ENCODE measurements at places on chromosomes 6 and 20. TPM values are rescaled to one million over a fixed set of nuclear protein-coding genes. Genes with fewer than 3 reads are reported as not detected.

BNIP5 gene
- total RNA-seq = not detected

DNA sequence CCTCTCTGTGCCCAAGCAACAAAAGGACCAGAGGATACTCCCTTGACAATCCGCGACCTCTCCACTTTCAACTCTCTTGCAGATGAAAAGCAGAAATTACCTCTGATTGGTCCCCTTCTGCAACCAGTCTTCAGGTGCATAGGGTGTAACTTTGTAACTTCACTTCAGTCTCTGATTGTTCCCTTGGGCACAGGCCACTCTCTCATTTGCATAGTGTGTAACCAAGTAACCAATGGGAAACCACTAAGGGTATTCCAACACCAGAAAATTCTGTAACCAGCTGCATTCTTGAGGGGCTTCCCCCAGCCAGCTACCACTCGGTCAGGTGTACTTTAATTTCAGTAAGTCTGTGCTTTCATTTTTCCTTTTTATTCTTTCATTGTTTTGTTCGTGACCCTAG is 4.4 kb upstream of the RAET1L start:
- H3K4me1 ChIP-seq = no peaks in the 10 kb centered on the region
- H3K27me3 ChIP-seq = peaks cover 55% of the 10 kb centered on the region
- H3K27ac ChIP-seq = no peak overlapping the region
- no peak overlapping the region for H3K4me3 ChIP-seq

DNA sequence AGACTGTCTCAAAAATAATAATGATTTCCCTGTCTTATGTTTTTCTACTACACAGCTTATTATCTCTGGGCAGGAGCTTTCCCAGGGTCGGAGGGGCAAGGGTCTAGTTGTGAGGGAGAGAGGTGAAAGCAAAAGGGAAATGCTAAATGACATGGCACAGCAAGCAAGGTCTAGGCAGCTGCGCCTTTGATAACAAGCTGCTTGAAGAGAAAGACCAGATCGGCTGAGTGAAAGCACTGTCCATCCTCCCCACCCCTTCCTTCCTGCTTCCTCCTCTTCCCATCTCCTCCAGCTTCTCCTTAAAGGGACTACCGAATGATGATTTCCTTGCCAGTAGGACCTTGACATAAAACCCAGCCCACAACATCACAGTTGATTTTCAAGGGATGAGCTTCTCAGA is 158.1 kb upstream of the AKAP12 start:
- no peaks in the 10 kb centered on the region for H3K27me3 ChIP-seq
- H3K36me3 ChIP-seq = peaks cover 17% of the 10 kb centered on the region
- DNase-seq = no peak
- peaks cover 20% of the 10 kb centered on the region for H3K4me1 ChIP-seq

UST gene
- total RNA-seq = 5.5 TPM

DNA sequence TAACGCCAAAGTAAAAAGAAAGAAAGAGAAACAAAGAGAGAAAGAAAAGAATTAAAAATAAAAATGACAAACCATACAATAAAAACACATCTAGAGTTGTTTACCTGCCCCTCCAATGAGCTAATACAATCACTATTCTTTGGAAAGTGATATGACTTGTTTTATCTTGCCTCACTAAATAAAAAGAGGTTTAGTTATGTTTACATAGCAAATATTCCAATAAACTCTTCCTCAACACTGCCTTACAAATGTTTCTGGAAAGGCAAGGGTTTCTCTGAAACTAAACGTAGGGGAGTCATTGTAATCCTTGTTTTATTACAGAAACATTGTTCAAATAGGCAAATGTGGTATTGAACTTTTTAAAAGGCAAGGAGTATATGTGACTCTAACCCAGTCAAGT is 396.2 kb downstream of the EPM2A start:
- H3K36me3 ChIP-seq = no peaks in the 10 kb centered on the region
- H3K4me1 ChIP-seq = no peaks in the 10 kb centered on the region

OR2J3 gene
- total RNA-seq = not detected

DZANK1 gene
- total RNA-seq = 8.0 TPM

DDRGK1 gene
- total RNA-seq = 57.2 TPM

DNA sequence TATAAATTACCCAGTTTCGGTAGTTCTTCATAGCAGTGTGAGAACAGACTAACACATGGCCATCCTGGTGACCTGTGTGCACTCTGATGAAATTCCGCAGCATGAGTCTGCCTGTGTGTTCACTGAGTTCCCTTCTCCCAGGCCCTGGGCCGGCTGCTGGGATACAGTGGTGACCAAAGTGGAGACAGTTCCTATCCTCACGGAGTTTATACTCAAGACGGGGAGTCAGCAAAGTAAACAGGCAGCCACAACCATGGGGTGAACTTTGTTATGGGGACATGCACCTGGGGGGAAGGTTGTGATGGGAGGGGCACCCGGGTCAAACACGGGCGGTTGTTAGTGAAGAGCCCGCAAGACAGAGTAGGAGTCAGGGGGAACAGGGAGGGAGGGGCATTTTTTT is 202.0 kb downstream of the CDH4 start:
- no peaks in the 10 kb centered on the region for H3K36me3 ChIP-seq
- H3K4me1 ChIP-seq = peaks cover 21% of the 10 kb centered on the region
- no peak for DNase-seq
- peak overlapping the region; percentile 40 for H3K27ac ChIP-seq
- no peak overlapping the region for H3K4me3 ChIP-seq

GRCh38 chr6:121319112-121319553 is 15.1 kb downstream of the TBC1D32 start:
- no peak overlapping the region for H3K4me3 ChIP-seq
- H3K27me3 ChIP-seq = no peaks in the 10 kb centered on the region
- H3K4me1 ChIP-seq = peaks cover 4% of the 10 kb centered on the region

GRCh38 chr6:29071831-29072723 is 15.0 kb downstream of the OR2B3 start:
- no peak overlapping the region for H3K4me3 ChIP-seq
- H3K27me3 ChIP-seq = peaks cover 22% of the 10 kb centered on the region
- peaks cover 4% of the 10 kb centered on the region for H3K36me3 ChIP-seq
- no peaks in the 10 kb centered on the region for H3K4me1 ChIP-seq

- no peak for DNase-seq
- H3K27ac ChIP-seq = no peak overlapping the region
- no peaks in the 10 kb centered on the region for H3K27me3 ChIP-seq
- peaks cover 8% of the 10 kb centered on the region for H3K4me1 ChIP-seq
- no peak overlapping the region for H3K4me3 ChIP-seq
Measured at GRCh38 chr20:62198496-62198895, 15.7 kb downstream of the MTG2 start.

- peak overlapping the region; percentile 24 for H3K27ac ChIP-seq
- H3K27me3 ChIP-seq = no peaks in the 10 kb centered on the region
- peaks cover 72% of the 10 kb centered on the region for H3K4me1 ChIP-seq
- H3K36me3 ChIP-seq = no peaks in the 10 kb centered on the region
- no peak for DNase-seq
Measured at GRCh38 chr20:10551732-10552724, 116.9 kb downstream of the SLX4IP start.

PROKR2 gene
- not detected for total RNA-seq

DNA sequence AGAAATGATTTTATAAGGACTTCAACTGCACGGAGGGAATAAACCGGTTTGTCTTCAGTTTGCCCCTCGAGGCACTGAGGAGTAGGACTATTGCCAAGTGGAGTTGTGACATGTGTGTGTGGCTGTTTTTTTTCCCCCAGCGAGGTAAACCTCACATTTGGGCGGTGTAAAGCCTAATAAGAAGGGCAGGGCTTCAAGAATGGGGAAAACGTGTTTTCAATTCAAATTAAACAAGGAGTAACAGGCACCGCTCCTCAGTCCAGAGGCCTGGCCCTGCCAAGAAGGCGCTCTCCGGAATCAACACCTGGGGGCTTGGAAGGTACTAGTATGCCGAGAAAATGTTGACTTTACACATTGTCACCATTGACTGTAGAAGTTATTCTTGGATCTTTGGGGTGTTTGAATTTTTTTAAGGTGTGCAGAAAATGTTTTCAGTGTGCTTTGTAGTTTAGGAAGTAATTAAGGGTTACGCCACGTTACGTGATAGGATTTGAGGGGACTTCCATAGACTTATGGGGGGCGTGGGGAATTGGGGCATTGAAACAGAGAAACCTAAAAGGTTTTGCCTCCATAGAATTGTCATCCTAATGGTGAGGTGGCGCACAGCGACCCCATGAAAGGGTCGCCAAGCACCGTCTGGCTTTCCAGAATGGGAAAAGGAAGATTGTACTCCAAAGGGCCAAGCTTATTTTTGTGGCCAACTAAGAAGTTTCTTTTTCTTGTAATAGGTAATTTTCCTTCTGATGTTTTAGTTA is 791 bp downstream of the ADGRG6 start:
- peaks cover 61% of the 10 kb centered on the region for H3K4me1 ChIP-seq
- no peak for DNase-seq
- H3K27me3 ChIP-seq = peaks cover 24% of the 10 kb centered on the region
- H3K4me3 ChIP-seq = peak overlapping the region; percentile 94
- no peaks in the 10 kb centered on the region for H3K36me3 ChIP-seq

DNA sequence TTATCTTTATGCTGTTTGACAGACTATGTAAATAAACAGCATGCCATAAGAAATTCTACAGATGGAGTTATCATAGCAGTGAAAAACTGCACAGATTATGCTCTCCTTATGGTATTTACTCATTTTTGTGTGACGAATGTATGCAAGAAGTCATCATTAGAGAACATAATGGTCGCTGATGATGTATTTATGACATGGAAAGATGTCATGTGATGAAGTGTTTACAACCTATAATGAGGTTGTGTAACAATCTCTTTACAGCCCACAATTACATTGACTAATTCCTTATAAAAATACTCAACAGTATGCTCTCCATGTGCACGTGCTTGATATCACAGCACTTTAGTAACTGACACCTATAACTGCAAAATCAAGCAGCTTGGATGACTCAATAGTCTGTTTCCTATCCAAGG is 192.4 kb downstream of the BMP2 start:
- no peak overlapping the region for H3K4me3 ChIP-seq
- no peaks in the 10 kb centered on the region for H3K27me3 ChIP-seq
- H3K27ac ChIP-seq = no peak overlapping the region

IFNGR1 gene
- 20.3 TPM for total RNA-seq

CMTR1 gene
- 51.0 TPM for total RNA-seq

DNA sequence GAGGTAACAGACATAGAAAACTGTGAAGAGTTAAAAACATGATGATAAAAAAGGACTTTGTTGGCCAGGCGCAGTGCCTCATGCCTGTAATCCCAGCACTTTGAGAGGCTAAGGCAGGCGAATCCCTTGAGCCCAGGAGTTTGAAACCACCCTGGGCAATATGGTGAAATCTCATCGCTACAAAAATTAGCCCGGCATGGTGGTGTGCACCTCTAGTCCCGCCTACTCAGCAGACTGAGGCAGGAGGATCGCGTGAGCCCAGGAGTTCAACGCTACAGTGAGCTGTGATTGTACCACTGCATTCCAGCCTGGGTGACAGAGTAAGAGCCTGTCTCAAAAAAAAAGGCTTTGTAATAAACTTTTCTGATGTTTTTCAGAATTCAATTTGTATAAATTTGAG is 60.1 kb downstream of the GFOD1 start:
- H3K4me3 ChIP-seq = no peak overlapping the region
- no peaks in the 10 kb centered on the region for H3K36me3 ChIP-seq
- no peak overlapping the region for H3K27ac ChIP-seq
- DNase-seq = no peak
- H3K27me3 ChIP-seq = no peaks in the 10 kb centered on the region

CCN2 gene
- 24.2 TPM for total RNA-seq

DNA sequence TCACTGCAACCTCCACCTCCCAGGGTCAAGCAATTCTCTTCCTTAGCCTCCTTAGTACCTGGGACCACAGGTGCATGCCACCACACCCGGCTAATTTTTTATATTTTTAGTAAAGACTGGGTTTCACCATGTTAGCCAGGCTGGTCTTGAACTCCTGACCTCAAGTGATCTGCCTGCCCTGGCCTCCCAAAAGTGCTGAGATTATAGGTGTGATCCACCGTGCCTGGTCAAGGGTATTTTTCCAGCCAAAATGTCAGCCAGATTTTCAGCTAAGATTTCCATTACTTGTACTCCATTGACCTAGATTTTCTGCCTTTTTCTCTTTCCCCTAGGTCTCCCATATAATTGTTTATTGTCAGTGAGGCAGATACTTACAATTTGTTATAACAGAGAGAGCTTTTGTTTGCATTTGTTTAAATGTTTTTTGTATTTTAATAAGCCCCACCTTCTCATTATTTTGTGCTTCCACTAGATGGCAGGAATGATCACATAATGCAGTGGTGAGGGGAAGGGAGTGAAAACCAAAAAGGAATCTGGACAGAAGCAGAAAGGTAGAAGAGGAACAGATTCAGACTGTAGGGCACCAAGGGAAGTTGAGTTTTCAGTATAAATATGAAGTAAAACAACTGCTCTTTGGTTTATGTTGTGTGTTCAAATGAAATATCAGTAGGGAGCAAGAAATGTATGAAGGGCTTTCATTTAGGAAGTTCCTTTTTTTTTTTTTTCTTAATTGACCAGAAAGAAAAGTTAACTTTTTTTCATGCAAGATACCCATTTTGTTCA is 29.7 kb downstream of the RPF2 start:
- H3K27ac ChIP-seq = no peak overlapping the region
- DNase-seq = no peak
- H3K36me3 ChIP-seq = peaks cover 11% of the 10 kb centered on the region
- no peaks in the 10 kb centered on the region for H3K27me3 ChIP-seq
- H3K4me1 ChIP-seq = peaks cover 3% of the 10 kb centered on the region

BPIFB4 gene
- not detected for total RNA-seq

SPTLC3 gene
- total RNA-seq = 0.09 TPM

GRCh38 chr6:127634178-127634577 is 57.2 kb downstream of the C6orf58 start:
- H3K4me3 ChIP-seq = no peak overlapping the region
- DNase-seq = no peak
- H3K27ac ChIP-seq = no peak overlapping the region
- H3K4me1 ChIP-seq = no peaks in the 10 kb centered on the region
- no peaks in the 10 kb centered on the region for H3K36me3 ChIP-seq

DNA sequence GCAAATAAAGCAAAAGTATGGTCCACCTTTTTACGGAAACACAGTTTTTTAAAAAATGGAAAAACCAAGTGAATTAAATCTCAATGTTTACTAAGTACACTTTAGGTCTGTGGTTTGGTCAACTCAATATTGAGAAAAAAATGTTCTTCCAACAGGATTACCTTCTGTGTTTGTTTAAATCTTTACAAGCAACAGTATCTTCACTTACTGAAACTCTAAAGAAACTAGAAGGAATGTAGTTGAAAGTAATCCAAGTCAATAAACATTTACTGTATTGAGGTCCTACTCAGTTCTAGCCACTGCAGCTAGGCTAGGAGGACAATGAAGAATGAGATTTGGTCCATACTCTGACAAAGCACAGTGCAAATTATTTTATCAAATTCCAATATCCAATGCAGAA is 80.1 kb downstream of the ASCC3 start:
- H3K4me3 ChIP-seq = no peak overlapping the region
- H3K36me3 ChIP-seq = peaks cover 2% of the 10 kb centered on the region
- no peak for DNase-seq
- H3K27ac ChIP-seq = no peak overlapping the region

SIM1 gene
- total RNA-seq = 0.55 TPM

SAYSD1 gene
- total RNA-seq = 13.5 TPM

DNA sequence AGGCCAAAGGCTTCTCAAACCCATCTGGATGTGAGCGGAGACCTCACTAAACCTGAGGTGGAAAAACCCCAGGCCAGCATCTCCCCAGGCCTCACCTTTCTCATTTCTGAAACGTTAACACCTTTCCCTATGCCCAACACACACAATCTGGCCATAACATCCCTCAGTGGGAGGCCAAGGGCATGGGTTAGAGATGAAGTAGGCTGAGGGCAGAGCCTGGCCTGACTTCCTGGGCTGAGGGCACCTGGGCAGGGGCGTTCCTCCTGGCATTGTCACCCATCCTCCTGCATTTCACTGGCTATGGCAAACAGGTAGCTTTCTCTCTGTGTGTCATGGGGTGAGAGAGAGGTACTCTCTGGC is 8.4 kb downstream of the MOCS1 start:
- H3K36me3 ChIP-seq = peaks cover 33% of the 10 kb centered on the region
- no peak overlapping the region for H3K4me3 ChIP-seq
- no peaks in the 10 kb centered on the region for H3K4me1 ChIP-seq
- H3K27me3 ChIP-seq = no peaks in the 10 kb centered on the region

CDH4 gene
- 7.8 TPM for total RNA-seq

OSBPL2 gene
- total RNA-seq = 35.6 TPM

LZTS3 gene
- 11.0 TPM for total RNA-seq

SSTR4 gene
- total RNA-seq = not detected
